ENCODE measurements at places on chromosomes 6 and 20.
A peak's percentile ranks its signal among the peaks of the same experiment; 100 is the strongest.

DNA sequence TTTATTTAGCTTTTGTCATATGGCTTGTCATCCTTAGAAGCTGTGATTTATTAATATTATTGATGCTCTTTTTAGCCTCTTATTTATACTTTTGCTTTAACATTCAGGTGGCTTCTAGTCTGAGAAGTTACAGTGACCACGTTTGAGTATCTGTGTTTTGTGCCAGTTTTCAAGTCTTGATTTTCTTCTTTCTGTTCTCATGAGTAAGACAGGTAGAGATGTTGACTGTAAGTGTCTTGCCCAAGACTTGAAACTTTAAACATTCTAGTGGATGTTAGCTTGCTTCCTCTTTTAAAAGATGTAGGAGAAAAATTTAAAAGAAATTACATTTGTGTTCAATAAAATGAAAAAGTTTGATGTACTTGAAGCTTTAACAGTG, 122.6 kb downstream of the LRRC1 start:
- no peak for DNase-seq

- no peak for DNase-seq
Measured at GRCh38 chr20:50709636-50709973, 18.3 kb upstream of the RIPOR3 start.

DNA sequence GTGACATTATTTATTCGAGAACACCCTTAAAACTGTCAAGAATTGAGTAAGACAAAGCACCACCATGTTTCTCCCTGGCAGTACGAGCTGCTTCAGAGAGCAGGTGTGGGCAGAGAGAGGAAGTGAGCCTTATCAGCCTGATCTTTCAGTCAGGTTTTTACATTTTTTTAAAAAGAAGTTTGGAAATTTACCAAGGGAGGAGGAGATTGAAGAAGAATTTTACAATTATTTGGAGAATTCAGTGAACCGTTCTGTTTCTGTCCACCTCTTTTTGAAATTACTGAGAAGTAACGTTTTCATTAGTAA, 75.5 kb downstream of the ZDHHC14 start:
- peak; percentile 75 for DNase-seq

GRCh38 chr20:46142124-46142523, 24.0 kb downstream of the CD40 start:
- no peak for DNase-seq

GRCh38 chr6:148440016-148440415, 97.4 kb downstream of the SASH1 start:
- no peak for DNase-seq

DNA sequence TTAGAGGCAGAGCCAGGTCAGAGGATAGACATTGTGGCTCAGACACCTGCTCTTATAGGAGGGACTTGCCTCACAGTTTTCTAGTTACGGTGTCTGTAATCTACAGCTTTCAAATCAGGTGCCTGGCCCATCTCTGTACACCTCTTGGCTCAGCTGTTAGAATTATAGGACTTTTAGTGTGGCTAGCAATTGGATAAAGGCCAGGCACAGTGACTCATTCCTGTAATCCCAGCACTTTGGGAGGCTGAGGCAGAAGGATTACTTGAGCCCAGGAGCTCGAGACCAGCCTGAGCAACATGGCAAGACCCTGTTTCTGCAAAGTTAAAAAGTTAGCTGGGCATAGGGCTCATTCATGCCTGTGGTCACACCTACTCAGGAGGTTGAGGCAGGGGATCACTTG, 20.0 kb downstream of the BRPF3 start:
- no peak for DNase-seq

GRCh38 chr20:24782801-24783630, 166.1 kb upstream of the CST7 start:
- peak; percentile 32 for DNase-seq

DNA sequence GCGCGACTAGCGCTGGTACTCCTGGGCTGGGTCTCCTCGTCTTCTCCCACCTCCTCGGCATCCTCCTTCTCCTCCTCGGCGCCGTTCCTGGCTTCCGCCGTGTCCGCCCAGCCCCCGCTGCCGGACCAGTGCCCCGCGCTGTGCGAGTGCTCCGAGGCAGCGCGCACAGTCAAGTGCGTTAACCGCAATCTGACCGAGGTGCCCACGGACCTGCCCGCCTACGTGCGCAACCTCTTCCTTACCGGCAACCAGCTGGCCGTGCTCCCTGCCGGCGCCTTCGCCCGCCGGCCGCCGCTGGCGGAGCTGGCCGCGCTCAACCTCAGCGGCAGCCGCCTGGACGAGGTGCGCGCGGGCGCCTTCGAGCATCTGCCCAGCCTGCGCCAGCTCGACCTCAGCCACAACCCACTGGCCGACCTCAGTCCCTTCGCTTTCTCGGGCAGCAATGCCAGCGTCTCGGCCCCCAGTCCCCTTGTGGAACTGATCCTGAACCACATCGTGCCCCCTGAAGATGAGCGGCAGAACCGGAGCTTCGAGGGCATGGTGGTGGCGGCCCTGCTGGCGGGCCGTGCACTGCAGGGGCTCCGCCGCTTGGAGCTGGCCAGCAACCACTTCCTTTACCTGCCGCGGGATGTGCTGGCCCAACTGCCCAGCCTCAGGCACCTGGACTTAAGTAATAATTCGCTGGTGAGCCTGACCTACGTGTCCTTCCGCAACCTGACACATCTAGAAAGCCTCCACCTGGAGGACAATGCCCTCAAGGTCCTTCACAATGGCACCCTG, 1.6 kb downstream of the TPBG start:
- peak; percentile 19 for DNase-seq

GRCh38 chr6:23650676-23651075, 475.3 kb upstream of the NRSN1 start:
- DNase-seq: no peak

DNA sequence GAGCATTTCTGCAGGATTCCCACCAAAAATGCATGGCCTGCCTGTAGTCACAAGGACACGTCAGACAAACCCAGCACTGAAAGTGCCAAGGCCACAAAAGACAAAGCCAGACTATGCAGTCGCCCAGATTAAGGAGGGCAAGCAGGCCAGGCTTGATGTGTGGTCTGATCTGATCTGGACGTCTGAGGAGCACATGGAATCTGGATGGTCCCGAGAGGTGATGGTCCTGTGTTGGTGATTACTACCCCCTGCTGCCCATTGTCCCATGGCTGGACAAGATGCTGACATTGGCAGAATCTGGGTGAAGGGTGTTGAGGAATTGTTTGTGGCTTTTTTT, 17.1 kb downstream of the NPEPL1 start:
- no peak for DNase-seq

GRCh38 chr6:6348256-6348655, 27.8 kb upstream of the F13A1 start:
- peak; percentile 76 for DNase-seq

DNA sequence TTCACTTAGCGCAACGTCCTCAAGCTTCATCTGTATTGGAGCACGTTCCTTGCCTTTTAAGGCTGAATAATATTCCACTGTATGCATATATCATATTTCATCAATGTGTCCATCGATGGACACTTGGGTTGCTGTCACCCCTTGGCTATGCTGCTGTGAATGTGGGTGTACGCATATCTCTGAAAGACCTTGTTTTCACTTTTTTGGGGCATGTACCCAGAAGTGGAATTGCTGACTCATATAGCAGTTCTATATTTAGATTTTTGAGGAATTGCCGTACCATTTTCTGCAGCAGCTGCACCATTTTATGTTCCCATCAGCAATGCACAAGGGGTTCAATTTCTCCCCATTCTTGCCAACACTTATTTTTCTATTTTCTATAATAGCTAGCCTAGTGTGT, 22.8 kb upstream of the SLC23A2 start:
- no peak for DNase-seq

DNA sequence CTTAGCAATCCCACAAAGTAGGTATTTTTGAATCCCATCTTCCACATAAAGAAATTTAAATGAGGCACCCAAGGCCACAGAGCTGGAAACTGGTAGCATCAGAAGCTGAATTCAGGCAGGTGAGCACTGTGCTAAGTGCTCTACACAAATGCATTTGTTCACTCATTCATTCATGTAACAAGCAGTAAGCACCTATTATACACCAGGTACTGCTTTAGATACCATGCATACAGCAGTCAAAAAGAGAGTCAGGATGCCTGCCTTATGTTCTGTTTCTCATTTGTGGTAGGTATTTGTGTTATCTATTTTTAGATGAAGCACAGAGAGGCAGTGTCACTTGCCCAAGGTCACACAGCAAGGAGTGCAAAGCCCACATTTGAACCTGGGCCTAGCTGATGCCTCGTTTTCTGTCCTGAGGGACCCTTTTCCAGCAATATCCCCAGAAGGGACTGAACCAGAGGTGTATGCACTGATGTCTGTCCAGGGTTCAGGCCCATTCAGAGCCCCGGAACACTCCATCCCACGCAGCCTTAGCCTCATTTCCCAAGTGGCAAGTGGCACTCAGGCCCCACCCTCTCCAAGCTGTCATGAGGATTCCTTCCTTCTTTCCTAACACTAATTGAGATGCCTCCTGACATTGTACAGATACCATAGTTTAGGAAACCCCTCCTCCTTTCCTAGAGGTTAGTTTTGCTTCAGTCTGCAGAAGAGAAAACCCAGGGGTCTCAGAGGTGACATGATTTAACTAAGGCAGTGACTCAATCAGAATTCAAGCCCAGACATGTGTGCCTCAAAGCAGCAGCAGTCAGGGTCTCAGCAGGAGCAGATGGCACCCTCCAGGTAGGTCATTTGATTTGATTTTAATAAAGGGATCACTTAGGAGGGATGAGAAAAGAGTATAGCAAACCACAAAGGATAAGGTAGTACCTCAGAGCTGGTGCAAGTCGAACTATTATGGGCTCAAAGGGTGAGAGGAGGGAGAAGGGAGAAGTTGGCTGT, 61.2 kb upstream of the SIRPA start:
- no peak for DNase-seq

DNA sequence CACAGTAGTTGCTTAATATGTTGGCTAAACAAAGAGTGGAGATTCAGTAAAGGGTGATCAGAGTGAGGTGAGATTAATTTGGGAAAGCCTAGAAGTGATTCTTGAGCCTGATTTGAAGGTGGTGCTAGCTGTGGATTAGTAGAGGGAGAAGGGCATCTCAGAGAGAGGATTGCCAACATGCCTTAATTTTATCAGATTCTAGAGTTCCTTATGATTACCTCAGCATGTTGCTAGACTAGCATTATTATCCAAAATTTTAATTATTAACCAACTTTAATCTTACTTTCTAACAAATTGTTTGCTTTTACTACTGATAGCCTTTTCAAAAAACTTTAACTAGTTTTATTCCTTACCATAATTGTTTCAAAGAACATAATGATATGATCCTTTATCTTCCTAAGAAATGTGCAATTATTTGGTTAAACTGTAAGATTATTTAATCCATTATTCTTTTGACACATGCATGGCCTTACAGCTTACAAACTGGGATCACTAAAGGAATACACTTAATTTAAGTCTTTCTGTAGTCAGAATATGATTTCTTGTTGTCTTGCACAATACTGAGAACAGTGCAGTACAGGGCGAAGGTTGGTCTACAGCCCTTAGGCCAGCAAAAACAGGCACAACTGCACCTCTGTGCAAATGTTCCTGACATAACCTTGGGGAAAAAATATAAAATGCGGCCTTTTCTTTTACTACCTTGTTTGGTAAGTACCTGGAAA, 88.9 kb downstream of the SLC16A10 start:
- DNase-seq: no peak

All from hematopoietic multipotent progenitor cell treated with erythropoietin and hydrocortisone succinate and interleukin-3 and kit ligand, for 4 days (in vitro differentiated cells).